ENCODE measurements at places on chromosomes 7 and 10.

DNA sequence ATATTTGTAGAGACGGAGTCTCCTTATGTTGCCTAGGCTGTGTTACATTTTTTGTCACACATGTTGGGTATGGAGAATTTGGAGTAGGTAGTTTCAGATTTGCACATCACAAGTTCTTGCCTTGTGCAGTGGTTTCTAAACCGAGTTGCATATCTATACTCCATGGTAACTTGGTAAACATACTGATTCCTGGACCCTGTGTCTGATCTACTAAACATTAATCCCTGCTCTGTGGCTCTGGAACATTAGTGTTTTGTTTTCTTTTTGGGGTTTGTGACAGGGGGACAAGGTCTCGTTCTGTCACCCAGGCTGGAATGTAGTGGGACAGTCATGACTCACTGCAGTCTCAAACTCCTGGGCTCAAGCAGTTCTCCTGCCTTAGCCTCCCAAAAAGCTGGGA lies 24.7 kb downstream of the AUTS2 start:
- no peak for DNase-seq

- peak; percentile 100 for DNase-seq
Measured at GRCh38 chr7:94056796-94057207, 52.6 kb upstream of the BET1 start.

DNA sequence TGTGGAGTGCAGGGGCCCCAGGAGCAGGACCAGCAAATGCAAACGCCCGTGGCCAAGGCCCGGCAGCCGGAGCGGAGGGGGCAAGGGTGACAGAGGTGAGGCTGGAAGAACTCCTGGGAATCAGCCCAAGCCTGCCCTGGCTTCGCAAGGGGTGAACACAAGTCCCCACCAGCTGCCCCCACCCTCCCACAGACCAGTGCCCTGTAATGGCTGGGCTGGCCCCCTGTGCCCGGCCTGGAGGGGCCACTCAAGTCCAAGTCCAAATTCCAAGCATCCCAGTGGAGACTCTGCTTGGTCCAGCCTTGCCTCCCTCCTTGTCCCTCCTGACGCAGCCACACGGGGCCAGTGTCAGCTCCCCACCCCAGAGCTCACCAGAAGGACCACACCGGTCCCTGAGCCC lies 28.0 kb downstream of the MICALL2 start:
- no peak for DNase-seq

- DNase-seq, result no peak
Measured at GRCh38 chr7:78151229-78151628, 352.7 kb downstream of the PHTF2 start.

DNA sequence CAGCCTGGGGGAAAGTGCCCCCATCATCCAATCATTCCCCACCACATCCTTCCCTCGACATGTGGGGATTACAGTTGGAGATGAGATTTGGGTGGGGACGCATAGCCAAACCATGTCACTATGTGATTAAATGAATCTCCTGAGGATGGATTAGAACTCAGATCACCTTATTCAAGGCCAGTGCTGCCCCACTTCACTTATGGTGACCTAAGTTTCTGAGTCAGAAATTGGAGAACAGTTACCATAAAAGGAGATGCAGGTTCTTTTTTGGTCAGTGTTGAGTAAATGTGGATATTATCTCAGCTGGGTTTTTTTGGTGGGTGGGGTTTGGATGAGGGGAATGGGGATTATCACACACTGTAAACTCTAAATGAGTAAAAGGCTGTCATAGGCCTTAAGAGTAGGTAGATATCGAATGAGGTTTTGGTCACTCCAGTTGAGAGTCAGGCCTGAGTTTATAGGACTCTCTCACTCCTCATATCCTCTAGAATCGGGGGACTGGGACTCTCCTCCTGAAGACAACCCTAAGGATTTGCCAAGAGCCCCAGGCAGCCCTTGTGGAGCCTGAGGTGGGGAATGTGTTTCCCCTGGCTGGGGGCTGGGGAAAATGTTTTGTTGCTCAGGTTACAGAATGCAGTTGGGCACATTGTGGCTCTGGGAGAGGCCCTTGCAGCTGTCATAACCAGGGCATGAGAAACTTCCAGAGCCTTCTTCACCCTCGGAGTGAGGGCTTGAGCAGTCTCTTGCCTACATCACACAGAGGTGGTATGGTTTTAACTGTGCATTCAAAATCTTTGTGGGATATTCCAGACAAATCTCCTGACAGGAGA lies 213.0 kb downstream of the BAMBI start:
- no peak for DNase-seq

- DNase-seq, result no peak
Measured at GRCh38 chr10:29959586-29959985, 99.8 kb downstream of the JCAD start.

DNA sequence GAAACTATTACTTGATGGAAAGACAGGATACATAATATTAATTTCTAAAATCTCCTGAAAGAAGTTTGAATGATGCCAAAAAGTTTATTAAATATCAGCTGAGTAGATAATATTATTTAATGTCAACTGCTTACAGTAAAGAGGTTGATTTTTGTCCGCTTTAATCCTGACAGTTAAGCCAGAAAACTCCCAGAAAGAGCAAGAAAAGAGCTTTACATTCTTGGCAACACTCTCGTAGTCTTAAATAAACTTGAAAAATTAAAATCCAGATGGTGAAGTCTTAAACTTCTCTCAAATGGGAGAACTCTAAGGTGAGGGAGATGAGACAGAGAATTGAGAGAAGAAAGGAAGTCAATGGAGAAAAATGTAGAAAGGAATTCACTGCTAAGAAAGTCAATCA lies 199.3 kb upstream of the PLXDC2 start:
- no peak for DNase-seq

GRCh38 chr10:78802866-78803265 lies 265.9 kb upstream of the ZMIZ1 start:
- DNase-seq, result no peak

DNA sequence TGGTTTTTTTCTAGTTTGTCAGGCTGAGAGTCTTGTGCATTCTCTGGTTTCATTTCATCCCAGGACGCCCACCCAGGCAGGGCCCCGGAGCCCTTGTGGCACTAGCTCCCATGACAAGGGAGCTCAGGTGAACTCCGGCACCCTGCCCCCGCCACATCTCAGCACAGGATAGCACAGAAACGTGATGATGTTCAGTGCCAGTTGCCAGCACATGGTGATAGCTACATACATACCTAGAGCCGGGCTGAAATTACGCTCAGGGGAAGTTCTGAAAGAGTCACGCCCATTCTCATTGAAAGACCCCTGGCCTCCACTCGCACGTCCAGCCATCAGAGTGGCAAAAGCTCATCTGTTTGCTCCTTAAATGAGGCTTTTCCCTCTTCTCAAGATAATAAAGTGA lies 273.7 kb downstream of the PTPRN2 start:
- no peak for DNase-seq

DNA sequence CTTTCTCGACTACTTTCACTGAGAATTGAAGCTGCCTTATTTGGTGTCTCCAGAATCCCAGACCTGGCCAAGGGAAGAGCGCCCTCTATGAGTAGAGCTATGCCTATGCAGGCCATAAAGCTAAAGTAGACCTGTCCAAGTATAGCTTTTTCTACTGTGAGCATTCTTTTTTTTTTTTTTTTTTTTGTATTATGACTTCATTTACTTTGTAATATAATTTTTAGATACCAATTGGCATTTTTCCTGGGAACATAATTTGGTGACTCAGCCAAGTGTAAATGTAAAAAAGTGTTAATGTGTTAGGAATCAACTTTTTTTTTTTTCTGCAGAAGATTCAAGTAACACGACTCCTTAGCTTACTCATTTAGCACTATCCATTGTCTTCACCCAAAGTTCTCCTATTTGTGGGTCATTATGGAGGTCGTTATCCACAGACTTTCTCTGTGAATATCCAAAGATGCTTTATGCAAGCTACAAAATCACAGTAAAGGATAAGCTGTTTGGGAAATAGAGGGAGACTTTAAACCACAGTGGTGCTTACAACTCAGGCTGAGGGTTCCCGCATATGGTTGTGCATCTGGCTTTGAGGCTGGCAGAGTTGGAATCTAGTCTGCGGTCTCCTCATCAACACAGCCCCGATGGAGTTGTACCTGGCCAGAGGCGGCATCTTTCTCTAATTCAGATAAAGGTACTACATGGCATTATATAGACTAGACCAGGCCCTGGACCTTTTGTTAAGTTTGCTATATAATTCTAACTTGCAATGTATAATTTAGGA lies 1040.2 kb upstream of the SORCS1 start:
- DNase-seq, result peak; percentile 30

DNA sequence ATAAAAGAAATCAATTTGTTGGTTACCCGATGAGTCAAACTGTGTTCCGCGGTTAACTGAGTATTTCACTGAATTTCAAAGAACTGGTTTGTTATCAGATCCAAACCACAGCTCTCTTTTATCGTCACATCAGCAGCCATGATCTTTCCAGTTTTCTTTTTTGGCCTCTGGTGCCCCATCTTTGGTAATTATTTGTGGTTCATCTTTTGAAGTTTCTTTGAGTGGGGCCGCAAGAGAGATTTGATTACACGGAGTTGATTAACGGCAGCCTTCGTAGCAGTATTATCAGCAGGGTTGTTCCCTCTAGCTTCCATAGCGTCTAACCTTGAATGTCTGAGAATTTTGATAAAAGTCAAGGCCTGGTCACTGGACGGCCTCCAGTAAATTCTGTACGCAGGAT lies 154.9 kb upstream of the TNRC18 start:
- DNase-seq, result no peak

DNA sequence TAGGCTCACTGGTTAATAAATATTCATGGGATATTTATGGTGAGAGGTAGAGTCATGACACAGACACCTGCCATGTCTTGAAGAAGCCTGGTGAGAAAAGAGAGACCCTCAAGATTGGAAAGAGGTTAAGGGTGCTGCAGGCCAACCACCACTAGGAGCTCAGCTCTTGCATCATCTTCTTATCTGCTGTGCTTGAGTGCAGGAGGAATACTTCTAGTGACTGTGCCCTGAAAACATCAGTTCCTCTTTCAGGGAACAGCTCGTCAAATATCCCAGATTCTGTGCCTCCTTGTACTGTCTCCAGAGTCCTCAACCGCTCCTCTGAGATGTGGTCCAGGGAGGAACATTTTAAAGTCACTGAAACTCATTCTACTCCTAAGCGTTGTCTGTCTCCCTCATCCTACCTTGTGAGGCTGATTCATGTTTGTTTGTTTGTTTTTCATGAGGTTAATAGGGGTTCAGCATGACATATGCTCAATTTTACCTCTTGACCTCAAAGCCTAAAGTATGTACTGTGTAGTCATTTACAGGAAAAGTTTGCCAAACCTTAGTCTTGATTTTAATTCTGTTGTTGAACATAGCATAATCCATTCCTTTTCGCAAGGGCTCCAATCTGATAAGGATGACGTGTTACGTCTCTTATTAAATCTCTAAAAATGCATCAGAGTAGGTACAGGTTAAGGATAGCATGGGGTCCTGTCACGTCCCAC lies 293.1 kb downstream of the C7orf25 start:
- no peak for DNase-seq

DNA sequence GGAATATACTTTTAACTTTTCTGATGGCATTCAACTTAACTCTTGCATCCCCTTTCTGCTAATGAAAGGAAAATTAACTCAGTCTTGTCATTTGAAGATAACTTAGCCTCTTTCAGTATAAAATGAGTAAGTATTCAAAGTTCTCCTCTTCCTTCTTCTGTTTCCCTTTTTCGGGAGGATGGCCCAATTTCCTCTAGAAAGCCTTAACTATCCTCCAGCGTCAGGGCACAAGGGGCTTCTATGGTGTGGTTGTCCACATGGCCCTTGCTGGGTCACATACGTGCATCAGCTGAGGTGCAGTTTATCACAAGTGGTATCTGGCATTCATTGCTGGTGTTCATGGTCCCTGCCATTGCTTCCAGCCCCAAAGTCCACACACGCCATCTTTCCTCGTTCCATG lies 17.8 kb upstream of the GSAP start:
- DNase-seq, result no peak

DNA sequence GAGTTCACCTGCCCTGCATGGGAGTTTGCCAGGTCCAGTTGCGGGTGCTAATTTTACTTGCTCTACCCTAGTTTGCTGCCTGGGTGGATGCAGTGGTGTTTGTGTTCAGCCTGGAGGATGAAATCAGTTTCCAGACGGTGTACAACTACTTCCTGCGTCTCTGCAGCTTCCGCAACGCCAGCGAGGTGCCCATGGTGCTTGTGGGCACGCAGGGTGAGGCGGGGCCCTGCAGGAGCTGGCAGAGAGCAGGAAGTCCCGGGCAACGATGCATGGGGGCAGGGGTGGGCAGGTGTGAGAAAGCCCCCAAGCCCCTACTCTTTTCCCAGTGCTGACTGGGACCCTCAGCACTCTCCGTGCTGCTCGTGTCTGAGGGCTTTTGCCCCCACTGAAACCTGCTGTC lies 31.3 kb downstream of the AGAP3 start:
- DNase-seq, result no peak

DNA sequence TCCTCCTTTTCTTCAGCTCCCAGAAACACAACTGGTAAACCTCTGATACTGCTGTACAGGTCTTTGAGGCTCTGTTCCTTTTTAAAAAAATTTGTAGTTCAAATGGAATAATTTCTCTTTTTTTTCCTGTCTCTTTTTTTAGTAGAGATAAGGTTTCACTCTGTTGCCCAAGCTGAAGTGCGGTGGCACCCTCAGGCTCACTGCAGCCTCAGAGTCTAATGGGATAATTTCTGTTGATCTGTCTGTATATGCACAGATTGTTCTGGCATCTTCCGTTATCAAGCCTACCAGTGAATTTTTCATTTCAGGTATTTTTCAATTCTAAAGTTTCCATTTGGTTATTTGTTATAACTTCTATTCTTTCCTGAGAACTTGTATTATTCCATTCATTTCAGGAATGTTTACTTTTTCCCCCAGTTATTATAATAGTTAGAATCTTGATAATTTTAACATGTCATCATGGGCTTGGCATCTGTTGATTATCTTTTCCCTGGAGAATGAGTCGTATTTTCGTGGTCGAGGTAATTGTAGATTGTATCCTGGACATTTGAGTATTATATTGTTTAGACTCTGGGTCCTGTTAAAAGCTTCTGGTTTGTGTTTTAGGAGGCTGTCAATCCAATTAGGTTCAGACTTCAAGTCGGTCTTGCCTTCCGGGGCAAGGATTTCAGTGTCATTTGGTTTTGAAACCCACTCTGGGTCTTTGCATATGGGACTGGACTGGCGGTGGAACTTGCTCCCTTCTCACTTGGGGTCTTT lies 24.5 kb downstream of the CRCP start:
- peak; percentile 30 for DNase-seq

- no peak for DNase-seq
Measured at GRCh38 chr10:72445851-72446250, 91.1 kb upstream of the DNAJB12 start.

DNA sequence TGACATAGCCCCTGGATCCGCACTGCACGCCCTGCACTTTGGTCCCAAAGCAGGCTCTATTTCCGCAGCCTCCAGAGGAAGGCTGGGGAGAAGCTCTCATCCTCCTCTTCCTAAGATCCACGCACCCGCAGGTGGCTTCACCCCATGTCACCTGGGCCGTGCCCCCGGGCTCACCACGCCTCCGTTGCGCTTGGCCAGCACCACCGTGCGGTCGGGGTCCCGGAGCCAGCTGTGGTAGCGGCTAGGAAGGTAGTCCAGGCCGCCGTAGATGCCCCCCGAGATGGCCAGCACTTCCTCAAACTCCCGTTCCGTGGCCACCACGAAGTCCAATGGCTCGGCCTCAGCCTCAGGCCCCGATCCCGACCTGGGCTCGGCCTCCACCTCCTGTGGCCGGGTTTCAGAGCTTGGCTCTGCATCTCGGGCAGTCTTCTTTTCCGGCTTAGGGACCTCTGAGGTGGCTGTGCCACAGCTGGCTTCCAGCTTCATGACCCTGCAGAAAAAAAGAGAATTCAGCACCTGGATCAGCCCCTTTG lies 5.7 kb downstream of the NAT16 start:
- no peak for DNase-seq

- DNase-seq, result no peak
Measured at GRCh38 chr7:29090151-29090805, 56.1 kb downstream of the CPVL start.

Measured in RCC 7860 (cell line).